ENCODE measurements at places on chromosomes 5 and 9.

GRCh38 chr9:87271696-87272477 is 225.8 kb upstream of the DAPK1 start:
- H3K27ac ChIP-seq: no peak overlapping the region
- H3K36me3 ChIP-seq: no peaks in the 10 kb centered on the region
- DNase-seq: no peak

DNA sequence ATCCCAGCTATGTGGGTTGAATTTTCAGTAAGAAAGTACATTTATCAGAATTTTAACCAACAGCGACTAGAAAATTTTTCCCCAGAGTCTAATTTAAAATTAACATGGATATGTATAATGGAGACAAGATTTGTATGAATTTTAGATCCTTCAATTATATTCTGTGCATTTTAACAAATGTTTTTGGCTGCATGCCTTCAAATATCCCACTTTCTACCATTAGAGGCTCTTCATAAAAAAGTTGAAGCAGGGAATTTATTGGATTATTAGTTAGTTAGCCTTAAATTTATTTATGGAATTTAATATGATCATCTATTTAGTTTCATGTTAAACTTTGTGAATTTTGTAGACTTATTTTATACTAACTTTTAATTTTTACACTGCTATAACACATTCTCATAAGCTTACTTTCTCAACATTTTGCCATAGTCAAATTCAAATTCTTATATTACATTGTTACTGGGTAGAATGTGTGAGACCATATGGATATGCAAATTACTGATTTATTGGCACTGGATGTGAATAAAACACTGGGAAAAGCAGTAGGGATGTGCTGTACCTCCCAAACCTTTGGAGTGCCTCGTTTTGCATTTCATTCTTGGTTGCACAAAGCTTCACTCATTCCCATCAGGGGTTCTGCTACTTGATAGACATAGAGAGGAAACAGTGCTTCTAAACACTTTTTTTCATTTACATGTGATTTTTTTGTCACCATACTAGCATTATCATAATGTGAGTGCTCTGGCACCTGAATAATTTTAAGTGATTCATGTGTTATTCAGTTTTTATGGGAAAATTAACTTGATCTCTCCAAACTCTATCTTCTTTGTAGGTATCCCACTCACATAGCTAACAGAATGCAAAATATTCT is 491.8 kb upstream of the COX7C start:
- no peaks in the 10 kb centered on the region for H3K36me3 ChIP-seq
- H3K4me3 ChIP-seq: no peak overlapping the region
- DNase-seq: no peak

- no peak for DNase-seq
- no peaks in the 10 kb centered on the region for H3K36me3 ChIP-seq
- H3K4me1 ChIP-seq: no peaks in the 10 kb centered on the region
- no peaks in the 10 kb centered on the region for H3K27me3 ChIP-seq
- no peak overlapping the region for H3K27ac ChIP-seq
- no peak overlapping the region for H3K4me3 ChIP-seq
Measured at GRCh38 chr9:29796291-29796952, 2223.1 kb upstream of the C9orf72 start.

DNA sequence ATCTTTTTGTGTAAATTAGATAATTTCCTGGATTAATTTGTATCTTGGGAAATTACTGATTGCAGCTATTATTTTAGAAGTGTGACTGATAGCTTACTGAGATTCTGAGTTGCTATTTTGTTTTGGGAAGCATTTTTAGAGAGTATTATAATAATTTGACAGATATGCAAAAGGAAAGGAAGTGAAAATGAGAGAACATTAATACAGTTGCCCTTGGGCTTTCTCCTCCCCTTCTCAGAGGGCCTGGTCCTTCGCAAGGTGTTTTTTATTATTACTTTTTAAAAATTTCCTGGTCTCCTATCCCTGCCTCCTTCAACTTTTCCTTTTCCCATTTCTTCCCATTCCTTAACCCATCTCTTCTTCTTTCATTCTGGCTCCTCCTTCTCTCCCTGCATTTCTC is 32.6 kb downstream of the UBAP1 start:
- no peaks in the 10 kb centered on the region for H3K4me1 ChIP-seq
- H3K36me3 ChIP-seq: no peaks in the 10 kb centered on the region
- DNase-seq: no peak
- H3K4me3 ChIP-seq: no peak overlapping the region
- H3K27ac ChIP-seq: no peak overlapping the region

DNA sequence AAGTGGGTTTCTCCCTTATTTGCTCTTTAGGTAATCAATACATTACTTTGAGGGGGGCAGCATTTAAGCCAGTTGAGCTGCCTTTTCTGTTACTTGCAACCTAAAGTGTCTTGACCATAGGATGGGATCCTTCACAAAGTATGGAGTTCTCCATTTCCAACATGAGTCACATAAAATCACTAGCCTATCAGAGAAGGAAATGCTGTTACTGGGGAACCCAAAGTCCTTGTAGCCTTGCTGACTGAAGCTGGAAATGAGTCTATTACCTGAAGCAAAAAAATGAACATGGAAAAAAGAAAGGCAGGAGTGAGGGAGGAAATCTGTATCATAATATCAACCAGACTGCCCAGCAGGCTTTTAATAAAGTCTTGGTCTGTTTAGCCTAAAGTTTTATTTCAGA is 42.8 kb upstream of the SLIT3 start:
- no peaks in the 10 kb centered on the region for H3K4me1 ChIP-seq
- no peak overlapping the region for H3K27ac ChIP-seq
- no peak for DNase-seq
- no peaks in the 10 kb centered on the region for H3K27me3 ChIP-seq
- H3K36me3 ChIP-seq: no peaks in the 10 kb centered on the region

GRCh38 chr9:112551641-112552040 is 65.0 kb downstream of the KIAA1958 start:
- H3K4me1 ChIP-seq: no peaks in the 10 kb centered on the region
- no peak overlapping the region for H3K27ac ChIP-seq
- DNase-seq: no peak
- H3K27me3 ChIP-seq: no peaks in the 10 kb centered on the region
- H3K4me3 ChIP-seq: no peak overlapping the region

DNA sequence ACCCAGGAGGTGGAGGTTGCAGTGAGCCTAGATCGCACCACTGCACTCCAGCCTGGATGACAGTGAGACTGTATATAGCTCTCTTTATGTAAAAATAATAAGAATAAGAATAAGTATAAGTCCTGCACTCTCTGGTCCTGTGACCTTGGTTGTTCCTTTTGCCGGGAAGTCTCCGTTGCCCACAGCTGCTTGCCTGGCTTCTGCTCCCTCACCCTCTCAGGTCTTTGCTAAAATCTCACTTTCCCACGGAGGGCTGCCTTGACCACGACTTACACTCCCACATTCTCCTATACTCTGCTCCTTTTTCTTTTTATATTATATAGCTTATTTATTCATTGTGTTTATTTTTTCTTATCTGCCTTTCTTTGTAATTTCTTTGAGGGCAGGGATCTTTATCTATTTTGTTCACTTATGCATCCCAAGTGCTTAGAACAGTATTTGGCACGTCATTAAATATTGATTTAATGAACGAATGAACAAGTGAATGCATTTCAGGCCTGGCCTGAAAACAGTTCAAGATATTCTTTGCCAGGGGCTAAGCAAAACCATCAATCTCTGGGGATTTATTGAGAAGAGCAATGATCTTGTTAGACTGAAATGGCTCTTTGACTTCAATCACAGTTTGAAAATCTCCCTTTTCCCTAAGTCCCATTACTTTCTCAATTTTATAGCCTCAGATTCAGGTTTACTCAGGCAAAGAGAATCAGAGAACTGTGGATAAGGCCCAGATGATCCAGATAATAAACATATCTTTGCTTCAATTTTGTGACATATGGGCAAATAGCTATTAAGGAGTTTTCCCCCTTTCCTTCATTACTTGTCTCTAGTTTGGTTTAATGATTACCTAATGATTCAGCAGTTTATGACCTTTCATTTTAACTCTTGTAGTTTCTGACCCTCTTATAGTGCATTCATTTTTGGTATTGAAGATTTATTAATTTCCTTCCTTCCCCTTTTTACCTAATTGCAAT is 60.8 kb upstream of the TMC1 start:
- no peak overlapping the region for H3K27ac ChIP-seq
- H3K27me3 ChIP-seq: no peaks in the 10 kb centered on the region
- H3K4me1 ChIP-seq: peaks cover 5% of the 10 kb centered on the region
- H3K36me3 ChIP-seq: no peaks in the 10 kb centered on the region
- no peak for DNase-seq
- no peak overlapping the region for H3K4me3 ChIP-seq

DNA sequence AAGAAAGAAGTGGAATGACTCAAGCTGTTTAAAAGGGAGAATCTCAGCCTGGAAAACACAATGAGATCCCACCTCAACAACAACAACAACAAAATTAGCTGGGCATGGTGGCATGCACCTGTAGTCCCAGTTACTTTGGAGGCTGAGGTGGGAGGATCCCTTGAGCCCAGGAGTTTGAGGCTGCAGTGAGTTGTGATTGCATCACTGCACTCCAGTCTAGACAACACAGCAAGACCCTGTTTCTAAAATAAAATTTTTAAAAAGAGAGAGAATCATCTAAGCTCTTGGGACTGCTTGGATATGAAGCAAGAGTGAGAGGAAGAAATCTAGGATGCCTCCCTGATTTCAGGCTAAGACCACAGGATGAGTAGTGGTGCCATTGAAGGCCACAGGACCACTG is 47.4 kb upstream of the KIF2A start:
- H3K4me1 ChIP-seq: peaks cover 10% of the 10 kb centered on the region
- no peak overlapping the region for H3K4me3 ChIP-seq
- H3K27me3 ChIP-seq: no peaks in the 10 kb centered on the region
- DNase-seq: no peak

DNA sequence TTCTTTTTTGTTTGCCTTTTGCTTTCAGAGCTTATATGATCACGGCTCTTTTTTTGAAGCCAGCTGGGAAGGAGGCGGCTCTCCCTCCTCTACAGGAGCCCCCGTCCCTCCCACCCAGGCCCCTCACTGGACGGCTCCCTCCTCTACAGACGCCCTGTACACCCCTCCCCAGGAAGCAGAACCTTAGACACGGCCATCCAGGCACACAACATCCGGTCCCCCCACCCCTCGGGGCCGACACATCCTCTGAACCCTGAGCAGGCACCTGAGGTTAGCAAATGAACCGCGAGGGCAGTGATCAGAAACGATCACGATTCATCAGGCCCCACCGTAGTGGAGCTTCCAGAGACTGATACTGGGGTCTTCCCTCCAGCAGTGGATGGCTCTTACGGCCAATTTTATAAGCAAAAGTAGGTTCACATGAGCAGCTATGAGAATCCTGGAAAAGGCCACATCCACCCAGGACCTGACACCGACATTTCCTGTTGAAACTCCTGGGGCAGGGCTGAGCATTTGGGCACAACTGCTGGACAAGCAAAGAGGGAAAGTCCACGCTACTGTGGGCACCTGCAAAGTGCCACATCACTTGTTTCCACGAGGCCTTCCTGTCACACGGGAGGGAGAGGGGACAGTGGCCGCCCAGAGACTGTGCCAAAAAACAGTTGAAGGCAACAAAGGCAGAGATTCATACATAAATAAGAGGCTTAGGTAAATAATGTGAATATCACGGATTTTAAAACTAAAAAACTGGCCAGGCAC is 78.9 kb downstream of the SEMA4D start:
- peak overlapping the region; percentile 18 for H3K4me3 ChIP-seq
- peaks cover 65% of the 10 kb centered on the region for H3K4me1 ChIP-seq
- peak overlapping the region; percentile 85 for H3K27ac ChIP-seq
- peaks cover 20% of the 10 kb centered on the region for H3K36me3 ChIP-seq

DNA sequence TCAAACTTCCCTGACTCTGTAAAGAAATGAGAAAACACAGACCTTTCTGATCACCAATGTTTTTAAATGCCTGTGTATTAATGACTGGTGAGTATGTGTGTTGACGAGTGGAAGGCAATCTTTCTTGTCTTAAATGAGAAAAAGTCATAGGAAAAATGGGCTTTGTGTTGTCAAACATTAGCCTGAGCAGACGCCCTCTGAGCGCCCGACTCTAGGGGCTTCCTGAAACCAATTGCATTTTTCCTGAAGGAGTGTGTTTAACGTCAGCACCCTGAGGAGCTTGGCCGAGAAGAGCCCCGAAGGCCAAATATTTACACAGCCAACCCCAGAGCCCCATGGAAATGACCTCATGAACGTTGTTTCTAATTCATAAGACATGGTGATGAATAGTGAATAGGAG is 154.3 kb downstream of the PHF2 start:
- H3K27ac ChIP-seq: no peak overlapping the region
- no peaks in the 10 kb centered on the region for H3K36me3 ChIP-seq
- no peaks in the 10 kb centered on the region for H3K4me1 ChIP-seq
- DNase-seq: no peak
- H3K4me3 ChIP-seq: no peak overlapping the region
- peaks cover 11% of the 10 kb centered on the region for H3K27me3 ChIP-seq

DNA sequence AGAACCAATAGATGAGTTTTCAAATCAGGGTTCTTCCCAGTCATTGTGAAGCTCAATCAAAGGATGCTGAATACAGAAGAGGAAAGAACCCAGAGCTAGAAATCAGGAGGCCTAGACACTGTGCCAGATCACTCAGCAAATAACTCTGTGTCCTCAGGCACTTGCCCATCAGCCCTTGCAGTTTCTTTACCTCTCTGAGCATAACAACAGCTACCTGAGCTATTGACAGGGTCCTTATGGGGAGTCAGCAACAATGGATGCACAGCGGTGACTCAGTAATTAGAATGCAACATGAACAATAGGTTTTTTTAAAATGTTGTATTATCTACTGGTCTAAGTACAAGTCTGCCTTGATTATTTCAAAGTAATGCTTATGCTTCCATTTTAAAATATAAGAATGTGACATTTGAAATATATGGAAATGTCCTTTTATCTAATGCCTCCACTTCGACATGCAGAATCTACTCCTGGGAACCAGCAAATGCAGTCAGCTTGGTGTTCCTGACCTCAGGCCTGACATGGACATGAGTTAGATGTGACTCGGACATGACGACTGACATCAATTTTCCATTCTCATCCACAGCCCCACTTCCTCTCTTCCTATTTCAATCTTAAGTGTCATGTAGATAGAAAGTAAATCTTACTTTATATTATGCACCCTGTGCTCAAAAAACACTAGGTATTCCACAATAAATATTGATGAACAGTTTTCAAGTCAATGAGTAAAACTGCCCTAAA is 155.0 kb downstream of the TLE1 start:
- DNase-seq: no peak
- H3K27me3 ChIP-seq: no peaks in the 10 kb centered on the region
- H3K36me3 ChIP-seq: no peaks in the 10 kb centered on the region
- no peak overlapping the region for H3K4me3 ChIP-seq
- no peaks in the 10 kb centered on the region for H3K4me1 ChIP-seq
- H3K27ac ChIP-seq: no peak overlapping the region

DNA sequence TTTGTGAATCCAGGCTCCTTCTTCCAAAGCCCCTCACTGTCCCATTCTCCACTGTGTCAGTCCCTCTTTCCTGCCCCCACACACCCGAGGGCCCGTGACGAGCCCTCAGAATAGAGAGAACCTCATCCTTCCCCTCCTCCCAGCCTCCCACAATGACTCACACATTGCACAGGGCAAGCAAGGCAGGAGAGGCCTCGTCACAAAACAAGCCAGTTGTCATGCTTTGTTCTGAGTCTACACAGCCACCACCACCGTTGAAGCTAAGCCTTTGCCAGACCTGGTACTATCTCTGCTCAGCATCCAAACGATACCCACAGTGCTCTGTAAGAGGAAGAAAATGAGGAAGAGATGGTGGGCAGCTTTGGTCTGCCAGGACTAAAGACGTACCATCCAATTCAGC is 142.2 kb upstream of the ZNF366 start:
- DNase-seq: no peak
- H3K27me3 ChIP-seq: no peaks in the 10 kb centered on the region
- no peak overlapping the region for H3K4me3 ChIP-seq
- no peaks in the 10 kb centered on the region for H3K36me3 ChIP-seq

GRCh38 chr5:22596404-22596970 is 256.7 kb downstream of the CDH12 start:
- no peaks in the 10 kb centered on the region for H3K4me1 ChIP-seq
- no peak overlapping the region for H3K27ac ChIP-seq
- no peaks in the 10 kb centered on the region for H3K36me3 ChIP-seq
- DNase-seq: no peak
